ENCODE measurements at places on chromosomes 2 and 18.

- DNase-seq, result no peak
These were observed 161.1 kb downstream of the CCBE1 start for GRCh38 chr18:59536166-59536565.

- no peak for DNase-seq
These were observed 259 bp downstream of the NPAS2 start for GRCh38 chr2:100820273-100820522.

GRCh38 chr18:24121625-24122024 is 17.2 kb upstream of the CABYR start:
- no peak for DNase-seq

DNA sequence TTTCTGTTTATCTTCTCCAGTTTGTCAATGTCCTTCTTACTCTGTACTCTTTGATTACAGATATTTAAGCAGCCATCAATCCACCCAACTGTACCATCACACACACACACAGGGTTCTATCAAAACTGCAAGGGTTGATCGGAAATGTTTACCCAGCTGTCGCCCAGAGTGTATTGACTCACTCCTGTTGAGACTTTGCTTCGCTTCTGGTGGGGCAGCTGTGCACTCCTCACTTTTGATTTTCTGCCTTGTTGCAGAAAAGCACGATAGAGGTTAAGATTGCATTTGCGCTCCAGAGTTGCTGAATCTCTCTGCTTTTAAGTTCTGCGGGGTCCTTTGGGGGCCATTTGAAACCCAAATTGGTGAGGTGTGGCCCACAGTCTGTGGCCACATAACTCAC is 216.2 kb downstream of the SETBP1 start:
- DNase-seq, result no peak

GRCh38 chr2:70474256-70474848 is 79.3 kb downstream of the TGFA start:
- DNase-seq, result no peak

- DNase-seq, result no peak
These were observed 43.6 kb downstream of the NHEJ1 start for GRCh38 chr2:219116776-219117646.

DNA sequence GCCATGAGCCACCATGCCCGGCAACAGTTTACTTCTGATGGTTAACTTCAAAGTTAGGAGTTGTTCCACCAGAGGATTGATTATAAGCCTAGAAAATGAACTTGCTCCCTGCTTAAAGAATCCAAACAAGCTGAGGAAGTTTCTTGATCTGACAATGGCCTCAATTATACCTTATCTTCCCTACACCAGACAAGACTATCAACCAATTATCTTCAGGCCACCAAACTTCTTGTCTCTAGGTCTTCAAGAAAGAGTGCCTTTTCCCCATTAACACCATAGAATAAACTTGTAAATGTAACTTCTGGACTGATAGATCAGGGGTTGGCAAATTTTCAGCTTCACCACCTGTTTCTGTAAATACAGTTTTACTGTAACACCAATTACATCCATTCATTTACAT is 15.0 kb downstream of the ZC3H8 start:
- no peak for DNase-seq

GRCh38 chr2:11007331-11008264 is 95.9 kb downstream of the KCNF1 start:
- DNase-seq, result no peak

- DNase-seq, result no peak
These were observed 41.1 kb downstream of the TFCP2L1 start for GRCh38 chr2:121243821-121244460.

- DNase-seq, result no peak
These were observed 135.4 kb downstream of the TMEM17 start for GRCh38 chr2:62370321-62371250.

DNA sequence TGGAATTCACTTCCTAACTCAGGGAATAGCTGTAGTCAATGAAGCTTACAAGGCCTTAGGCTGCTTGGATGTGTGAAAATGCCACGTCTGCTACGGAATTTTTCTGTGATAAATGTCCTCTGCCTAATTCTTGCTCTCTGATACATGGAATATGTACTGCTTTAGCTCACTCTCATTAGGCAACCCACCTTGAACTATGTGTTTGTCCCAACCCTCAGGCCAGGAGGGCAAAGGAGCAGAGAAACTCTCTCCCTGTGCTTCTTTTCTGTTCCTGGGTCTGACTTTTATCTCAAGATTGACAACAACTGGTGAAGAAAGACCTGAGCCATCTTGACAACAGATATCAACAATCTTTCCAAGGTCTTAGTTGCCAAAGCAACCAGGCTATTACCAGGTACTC is 143.9 kb downstream of the GCA start:
- DNase-seq, result no peak

Measured in CD4-positive, alpha-beta T cell (primary cell).